Calu3 (cell line): ENCODE measurements at places on chromosomes 5 and 9. TPM values are rescaled to one million over a fixed set of nuclear protein-coding genes. Genes with fewer than 3 reads are reported as not detected.

GRCh38 chr5:179375831-179376365 lies 30.6 kb upstream of the ADAMTS2 start:
- no peak for DNase-seq

Gene CCL21
- total RNA-seq = not detected in 2 replicates

DNA sequence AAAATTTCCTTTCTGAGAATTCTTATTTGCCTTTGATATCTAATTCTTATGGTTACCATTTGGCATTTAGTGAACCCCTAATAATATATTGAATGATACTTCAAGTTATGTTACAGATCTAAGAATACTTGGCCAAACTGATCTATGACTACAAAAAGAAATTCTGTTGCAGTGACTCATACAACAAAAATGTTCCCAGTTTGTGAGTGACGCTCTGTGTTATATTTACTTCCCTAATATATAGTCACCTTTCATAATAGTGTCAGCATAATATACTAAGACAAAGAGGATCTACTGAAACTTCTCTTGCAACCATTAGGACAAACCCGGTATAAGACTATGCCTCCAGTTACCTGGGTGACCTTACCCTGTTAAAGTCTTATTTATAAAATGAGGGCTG lies 216.9 kb upstream of the TLX3 start:
- DNase-seq = no peak

Gene SIT1
- not detected in 2 replicates for total RNA-seq

DNA sequence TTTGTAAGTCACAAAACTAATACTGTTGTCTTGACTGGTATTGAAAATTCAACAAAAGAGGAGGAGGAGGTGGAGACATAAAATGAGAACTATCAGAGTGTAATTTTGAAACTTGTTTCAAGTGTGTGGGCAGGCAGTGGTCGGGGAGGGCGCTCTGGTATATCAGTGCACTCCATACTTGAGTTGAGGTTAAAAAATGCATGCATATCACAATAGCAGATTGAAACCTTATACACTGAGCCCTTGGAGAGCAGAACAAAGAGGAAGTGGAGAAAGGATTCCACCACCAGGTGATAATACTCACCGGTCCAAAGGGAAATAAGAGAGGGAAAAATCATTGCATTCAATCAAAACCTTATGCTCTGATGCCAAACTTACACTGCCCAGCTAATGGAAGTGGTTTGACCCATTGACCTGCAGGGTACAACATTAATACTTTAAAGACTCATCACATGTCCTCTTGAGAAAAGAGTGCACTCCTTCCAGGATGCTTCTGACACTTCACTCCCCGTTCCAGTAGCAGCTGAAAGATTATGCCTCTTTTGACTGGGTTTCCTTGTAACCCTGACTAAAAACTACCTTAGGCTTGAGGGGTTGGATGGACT lies 79.5 kb upstream of the FAM169A start:
- DNase-seq = no peak
